ENCODE measurements at places on chromosomes 13 and 19.

DNA sequence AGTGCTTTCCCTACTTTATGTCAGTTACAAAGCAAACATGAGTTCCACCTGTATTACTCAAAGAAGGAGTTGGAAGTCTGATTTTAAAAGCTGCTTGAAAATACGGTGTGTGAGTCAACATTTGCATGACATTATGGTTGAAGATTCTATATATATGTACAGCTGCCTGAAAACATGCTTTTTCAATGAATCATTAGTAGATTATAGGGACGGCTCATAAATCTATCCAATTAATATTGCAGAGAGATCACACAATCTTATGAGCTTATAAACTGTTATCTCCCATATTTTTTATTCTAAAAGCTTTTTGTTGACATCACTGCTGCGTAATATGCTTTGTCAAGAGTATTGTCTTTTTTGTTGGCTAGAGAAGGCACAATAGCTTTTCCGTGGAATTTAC, 873.8 kb downstream of the SLITRK6 start:
- no peak for DNase-seq

GRCh38 chr19:34962687-34963572, 1.1 kb downstream of the ZNF792 start:
- DNase-seq = no peak

DNA sequence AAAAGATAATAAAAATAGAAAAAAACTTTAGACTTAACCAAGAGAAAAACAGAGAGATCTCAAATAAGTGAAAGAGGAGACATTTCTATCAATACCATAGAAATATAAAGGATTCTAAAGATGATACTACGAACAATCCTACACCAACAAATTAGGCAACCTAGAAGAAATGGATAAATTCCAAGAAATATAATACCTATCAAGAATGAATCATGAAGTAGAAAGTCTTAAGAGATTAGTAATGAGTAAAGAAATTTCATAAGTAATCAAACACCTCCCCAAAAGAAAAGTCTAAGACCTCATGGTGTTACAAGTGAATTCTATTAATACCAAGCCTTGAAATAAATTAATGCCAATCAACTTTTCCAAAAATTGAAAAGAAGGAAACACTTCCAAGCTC, 1584.5 kb upstream of the MIR17HG start:
- DNase-seq = no peak

- DNase-seq = no peak
Measured at GRCh38 chr13:96671073-96671472, 323.2 kb downstream of the OXGR1 start.

GRCh38 chr19:32750441-32751055, 31.0 kb downstream of the TDRD12 start:
- no peak for DNase-seq

DNA sequence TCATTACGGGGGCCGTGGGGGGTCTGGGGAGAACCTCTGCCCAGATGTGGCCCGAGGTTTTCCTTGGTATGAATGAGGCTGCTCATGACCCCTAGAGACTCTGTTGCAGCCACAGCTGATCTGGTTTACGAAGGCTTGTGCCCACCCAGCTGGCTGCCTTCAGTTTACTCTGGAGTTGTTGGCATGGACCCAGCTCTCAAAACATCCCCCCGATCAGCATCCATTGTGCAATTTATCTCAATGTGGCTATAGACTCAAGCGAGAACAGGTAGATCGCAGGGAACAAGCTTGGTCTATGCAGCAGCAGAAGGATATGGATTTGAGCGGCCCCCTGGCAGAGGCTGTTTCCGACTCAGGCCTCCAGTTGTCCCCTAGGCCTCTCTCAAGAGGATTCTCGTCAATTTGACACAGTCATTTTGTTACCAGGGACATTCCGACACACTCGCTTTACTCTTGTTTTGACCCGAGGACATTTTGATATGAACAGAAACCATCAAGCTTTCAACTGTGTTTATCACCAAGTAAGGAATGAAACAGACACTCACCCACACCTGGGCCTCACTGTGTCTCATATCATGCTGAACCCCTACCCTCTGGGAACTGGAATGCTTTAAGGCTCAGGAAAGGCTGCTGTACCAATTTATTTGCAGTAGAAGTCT, 161.5 kb downstream of the KATNAL1 start:
- DNase-seq = no peak

DNA sequence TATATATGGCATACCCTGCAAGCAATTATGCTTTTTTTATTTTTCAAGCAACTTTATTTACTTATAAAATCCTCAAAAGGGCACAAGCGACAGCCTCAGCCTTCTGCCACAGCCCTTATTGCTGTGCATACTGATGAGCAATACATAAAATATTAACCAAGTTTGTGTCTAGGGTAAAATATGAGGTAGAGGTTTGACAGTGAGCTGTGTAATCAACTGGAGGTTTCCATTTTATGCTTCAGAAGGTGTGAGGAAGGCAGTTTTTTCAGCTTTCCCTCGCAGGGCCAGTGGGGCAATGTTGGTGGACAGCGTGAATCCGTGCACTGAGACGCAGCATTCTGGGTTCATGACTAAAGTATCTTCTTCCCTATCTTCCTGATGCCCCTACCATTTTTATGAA, 310.4 kb downstream of the IRS2 start:
- no peak for DNase-seq

GRCh38 chr19:4908360-4908759, 941 bp upstream of the UHRF1 start:
- no peak for DNase-seq

DNA sequence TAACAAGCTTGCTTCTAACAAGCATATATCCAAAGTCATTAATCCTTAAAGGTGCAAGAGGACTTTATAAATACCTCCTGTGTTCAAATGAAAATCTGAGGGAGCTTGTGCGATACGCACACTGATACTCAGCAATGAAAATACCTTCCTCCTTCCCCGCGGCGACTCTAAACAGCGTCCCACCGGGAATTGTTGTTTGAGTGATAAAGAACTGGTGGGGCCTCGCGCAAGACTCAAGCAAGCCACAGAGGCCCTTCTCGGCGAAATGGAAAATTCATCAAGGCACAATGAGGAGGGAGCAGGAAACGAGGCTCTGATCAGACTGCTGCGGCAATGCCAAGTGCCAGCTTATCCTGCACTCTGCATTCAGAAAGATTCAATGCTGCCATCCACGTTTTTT, 126.7 kb downstream of the ABCC4 start:
- no peak for DNase-seq

DNA sequence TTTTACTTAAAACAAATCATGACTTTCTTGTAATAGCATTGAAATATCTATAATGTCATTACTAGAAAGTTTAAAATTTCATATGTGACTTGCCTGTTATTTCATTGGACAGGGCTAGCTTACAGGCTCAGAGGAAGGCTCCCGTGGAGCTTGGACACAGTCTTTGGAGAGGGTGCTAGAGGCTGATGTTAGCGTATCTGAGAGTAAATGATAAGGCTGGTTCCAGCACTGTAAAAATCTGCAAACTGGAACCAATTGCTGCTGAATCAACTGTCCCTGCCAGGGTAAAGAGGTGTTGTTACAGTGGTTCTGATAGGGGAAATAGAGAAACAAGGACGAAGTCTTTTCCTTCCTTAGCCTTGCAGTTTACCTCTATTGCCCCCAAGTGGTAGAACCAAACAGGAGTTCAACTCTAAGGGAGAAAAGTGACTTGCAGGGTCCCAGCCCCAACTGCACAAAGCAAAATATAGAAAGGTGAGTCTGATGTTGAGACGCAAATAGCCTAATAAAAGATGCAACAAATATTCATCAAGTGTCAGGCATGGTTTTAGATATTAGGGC, 901.7 kb downstream of the DIAPH3 start:
- DNase-seq = no peak

- DNase-seq = no peak
Measured at GRCh38 chr13:107649079-107649478, 566.3 kb downstream of the LIG4 start.

- no peak for DNase-seq
Measured at GRCh38 chr13:47087841-47088240, 191.0 kb upstream of the HTR2A start.

DNA sequence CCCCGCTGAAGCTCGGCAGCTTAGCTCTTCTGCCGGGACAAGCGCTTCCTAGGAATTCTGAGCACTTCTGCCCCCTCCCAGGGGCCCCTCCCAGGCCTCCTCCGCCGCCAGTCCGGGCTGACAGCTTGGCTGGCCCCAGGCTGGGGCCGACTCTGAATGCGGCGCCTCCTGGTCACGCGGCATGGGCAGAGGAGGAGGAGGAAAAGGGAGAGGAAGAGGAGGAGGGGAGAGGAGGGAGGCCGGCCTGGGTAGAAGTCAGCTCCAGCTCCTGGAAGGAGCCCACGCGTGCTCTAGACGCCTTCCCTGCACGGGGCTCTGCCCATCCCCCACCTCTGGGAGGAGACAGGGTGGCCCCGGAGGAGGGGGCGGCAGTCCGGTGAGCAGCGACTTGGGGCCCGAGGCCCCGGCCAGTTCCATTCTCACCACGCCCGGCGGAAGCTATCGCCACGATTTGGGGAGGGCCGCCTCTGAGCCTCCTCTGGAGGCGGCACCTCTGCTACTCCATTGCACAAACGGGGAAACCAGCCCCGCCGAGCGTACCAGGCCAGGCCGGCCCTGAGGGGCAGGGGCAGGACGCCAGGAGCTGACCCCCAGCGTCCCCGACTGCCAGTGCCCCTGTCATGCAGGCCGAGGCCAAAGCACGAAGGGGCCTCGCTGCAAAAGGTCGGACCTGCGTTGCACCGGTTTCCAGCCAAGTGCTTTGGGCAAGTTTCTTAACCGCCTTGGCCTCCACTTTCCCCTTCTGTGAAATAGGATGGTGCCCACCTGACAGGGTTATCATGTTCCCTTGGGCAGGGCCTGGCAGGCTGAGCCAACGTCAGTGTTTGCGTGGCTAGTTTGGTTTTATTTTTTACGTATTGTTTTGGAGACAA, 31.6 kb downstream of the CCNE1 start:
- DNase-seq = no peak

DNA sequence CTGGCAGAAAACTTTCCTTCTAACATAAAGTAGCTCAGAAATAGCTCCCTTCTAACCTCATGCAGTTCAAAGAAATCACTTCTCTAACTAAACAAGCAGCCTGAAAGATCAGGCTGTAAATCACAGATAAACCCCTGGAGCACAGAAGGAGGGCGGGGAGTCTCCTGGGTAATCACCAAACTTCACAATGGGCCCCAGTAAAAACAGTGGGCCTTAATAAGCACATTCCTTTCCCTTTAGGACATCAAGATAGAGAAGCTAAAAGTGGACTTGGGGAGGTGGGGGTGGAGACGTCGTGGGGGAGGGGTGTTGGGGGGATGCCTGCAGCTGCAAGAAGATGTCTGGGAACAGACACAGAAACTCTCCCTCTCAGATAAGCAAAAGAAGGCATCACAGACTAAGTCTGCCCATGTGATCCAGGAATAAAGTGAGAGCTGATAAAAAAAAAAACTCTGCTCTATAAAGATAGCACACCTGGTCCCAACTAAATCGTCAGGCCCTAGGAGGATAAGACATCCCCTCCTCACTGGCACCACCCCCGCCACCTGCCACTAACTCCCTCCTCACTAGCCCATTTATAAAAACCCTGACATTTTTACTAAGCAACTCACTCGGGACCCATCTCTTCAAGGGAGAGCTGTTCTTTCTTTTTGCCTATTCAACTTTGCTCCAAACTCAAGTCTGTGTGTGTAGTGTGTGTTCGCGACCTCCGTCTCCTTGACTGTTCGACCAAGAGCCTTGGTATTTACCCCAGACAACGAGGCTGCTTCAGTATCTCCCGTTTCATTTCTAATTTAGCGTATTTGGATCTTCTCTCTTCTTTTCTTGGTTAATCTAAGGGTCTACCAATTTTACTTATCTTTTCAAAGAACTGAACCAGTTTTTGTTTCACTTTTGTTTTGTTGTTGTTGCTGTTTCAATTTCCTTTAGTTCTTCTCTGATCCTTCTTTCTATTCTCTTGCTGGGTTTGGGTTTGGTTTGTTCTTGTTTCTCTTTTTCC, 31.7 kb downstream of the DNAJC15 start:
- DNase-seq = peak; percentile 38

DNA sequence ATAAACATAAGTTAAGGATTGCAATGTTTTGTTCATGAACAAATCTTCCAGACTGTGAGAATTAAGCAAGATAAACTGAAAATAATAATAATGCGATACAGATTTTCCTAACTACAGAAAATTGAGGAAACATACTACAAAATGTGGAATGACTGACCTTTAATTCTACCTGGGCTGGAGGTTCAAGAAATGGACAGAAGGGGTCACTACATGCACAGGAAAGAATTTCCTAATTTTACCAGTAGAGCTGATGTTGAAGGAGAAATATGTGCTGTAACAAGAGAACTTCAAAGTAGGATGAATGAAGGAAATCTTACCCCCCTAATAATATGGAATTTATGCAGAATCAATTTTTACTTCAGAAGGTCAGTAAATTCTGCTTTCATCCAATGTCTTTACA, 62.3 kb downstream of the ZNF627 start:
- no peak for DNase-seq

- no peak for DNase-seq
Measured at GRCh38 chr13:80444240-80445015, 103.5 kb upstream of the SPRY2 start.

GRCh38 chr13:109408591-109409382, 377.6 kb downstream of the IRS2 start:
- DNase-seq = no peak

DNA sequence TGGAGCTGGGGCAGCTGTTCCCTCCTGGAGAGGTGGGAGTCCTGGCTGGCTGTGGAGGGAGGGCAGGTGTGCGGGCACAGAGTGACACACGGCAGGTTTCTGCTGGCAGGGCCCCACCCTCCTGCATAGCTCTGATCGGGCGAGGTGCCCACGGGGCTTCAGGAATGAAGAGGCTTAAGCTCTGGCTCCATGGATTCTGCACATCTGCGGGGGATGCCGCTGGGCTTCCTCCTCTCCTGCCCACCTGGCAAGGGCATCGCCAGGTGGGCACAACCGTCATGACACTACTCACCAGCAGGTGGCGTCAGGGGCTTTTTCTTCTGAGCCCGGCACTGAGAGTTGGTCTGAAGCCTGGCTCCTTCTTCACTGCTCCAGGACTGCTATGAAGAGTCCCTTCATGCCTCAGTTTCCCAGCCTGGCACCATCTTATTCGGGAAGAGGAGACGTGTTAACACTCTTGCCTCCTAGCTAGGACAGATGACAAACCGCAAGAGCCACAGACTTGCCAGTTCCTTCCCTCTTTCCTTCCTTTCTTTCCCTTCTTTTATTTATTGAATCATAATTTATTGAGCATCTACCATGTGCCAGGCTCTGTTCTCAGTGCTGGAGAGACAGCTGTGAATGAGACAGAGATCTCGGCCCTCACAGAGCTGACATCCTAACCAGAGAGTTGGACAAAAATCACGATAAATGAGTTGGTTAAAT, 15.2 kb upstream of the PAK4 start:
- DNase-seq = peak; percentile 56

DNA sequence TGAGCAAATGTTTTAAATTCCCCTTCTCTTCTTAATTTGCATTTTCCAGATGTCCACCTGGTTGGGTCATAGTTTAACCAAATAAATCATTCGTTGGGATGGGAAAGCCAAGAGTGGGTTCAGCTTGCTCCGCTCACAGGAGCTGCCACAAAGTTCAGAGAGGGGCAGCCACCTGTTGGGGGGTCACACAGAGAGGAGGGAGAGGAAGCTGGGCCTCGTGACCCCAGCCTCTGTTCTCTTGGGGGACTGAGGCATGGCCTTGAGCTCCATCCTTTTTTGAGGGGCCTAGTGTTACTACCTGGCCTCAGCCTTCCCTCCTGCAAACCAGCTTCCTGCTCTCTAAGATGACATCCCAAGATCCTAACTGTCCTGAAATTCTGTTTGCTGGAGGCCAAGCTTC, 2.5 kb downstream of the MEF2B start:
- no peak for DNase-seq

- DNase-seq = no peak
Measured at GRCh38 chr13:41859565-41859964, 101.3 kb downstream of the VWA8 start.

- no peak for DNase-seq
Measured at GRCh38 chr13:81406022-81406421, 1065.1 kb upstream of the SPRY2 start.
